Astrocyte (in vitro differentiated cells and primary cell): ENCODE measurements at places on chromosomes 7 and 10.
A peak's percentile ranks its signal among the peaks of the same experiment; 100 is the strongest.

DNA sequence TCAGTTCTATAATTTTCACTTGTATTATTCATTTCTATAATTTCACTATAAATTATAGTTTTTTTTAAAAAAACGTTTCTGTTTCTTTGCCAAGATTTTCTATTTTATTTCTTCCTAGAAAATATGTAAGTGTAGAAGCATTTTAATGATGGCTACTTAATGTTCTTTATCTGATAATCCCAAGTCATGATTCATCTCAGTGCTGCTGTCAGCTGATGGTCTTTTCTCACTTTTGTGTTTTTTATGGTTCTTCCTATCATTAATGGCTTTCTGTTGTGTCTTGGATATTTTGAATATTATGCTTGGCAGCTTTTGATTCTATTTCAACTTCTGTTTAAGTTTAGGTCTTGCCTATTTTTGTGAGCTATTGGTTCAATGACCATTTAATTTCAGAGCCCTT lies 268.6 kb downstream of the BAMBI start:
- peak; percentile 50 for DNase-seq

GRCh38 chr10:125521721-125522680 lies 161.0 kb downstream of the TEX36 start:
- DNase-seq = no peak

DNA sequence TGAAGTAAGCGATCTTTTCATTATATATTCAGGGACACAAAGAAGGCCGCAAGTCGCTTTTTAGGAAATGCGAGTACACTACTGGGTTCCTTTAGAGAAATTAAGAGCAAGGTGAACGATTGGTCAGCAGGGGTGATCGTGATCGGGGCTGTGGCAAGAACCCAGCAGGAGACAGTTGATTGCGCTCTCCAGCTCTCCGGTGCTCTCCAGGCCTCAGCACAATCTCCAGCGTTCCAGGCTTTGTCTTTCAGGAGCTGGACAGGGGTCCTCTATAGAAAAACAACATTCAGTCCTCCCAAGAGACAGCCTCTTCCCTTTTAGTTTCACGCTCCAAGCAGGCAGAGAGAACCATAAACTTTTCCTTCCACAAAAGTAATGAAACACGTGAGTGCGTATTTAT lies 170.5 kb upstream of the KLF6 start:
- DNase-seq = no peak

GRCh38 chr10:63711867-63712716 lies 190.9 kb downstream of the REEP3 start:
- DNase-seq = peak; percentile 93

- no peak for DNase-seq
Observed at GRCh38 chr10:116633216-116633600, 12.5 kb downstream of the PNLIPRP2 start.

DNA sequence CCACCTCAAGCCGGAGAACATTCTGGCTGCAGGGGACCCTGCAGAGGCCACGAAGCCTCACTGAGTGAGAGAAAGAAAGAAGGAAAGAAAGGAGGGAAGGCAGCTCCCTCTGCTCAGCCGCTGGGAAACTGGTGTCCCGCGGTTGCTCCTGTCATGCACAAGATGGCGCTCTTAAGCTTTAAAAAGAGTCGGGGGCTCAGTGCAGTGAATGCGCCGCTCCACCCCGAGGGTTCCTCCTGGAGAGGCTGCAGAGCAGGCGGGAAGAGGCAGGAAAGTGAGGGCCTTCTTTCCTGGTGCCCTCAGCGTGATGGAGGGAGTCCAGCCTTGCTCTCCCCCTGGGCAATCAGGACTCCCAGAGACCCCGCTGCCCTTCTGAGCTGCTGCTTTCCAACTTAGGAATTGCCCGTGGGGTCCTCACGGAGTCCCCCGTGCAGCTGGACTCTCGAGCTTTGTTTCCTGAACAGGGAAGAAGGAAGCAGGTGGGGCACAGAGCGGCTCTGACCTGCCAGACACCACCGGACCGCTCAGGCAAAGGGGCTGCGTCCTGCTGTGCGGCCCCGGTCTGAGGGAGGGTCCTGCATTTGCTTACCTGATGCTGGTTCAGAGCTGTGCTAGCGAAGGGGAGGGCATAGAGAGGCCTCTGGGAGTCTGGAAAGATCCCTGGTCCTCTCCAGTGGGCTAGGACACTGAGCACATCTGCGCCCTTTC lies 141.9 kb upstream of the MKI67 start:
- DNase-seq = no peak

DNA sequence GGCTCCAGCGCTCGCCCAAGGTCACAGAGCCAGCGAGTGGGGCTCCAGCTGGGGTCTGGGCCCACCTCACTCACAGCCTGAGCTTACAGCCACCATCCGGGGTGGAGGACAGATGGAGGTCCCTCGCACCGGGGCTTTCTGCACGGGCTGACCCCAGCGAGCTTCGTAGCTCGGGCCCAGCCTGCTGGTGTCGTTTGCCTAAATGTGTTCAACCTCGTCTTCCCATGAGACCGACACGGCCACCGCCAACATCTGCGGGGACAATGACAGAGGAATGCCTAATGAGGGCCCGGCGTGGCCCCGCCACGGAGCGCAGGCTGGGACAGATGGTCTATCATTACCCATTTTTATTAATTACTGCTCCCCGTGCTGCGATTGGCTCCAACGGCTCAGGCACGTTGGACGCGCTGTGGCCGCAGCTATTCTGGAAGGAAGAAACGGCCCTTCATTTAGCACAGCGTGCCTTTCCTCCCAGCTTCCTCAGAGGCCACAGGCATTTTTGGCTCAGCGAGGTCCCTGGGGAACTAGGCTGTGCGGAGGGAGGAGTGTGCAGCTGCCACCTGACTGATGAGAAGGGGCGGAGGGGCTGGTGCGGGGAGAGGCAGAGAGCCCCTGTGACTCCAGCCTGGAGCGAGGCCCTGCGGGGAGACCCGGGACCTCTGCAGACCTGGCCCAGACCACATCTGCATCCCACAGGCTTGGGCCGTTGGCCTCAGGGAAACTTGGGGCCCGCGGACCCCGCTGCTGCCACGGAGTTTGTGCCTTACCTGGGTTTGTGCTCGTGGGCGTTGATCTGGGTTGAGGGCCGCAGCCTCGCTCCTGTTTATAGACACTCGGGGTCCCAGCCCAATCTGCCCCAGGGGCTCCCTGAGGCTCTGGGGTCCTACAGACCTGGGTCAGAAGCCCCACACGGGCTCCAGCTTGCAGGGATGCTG lies 22.9 kb upstream of the ELFN1 start:
- DNase-seq = peak; percentile 19
